Stimulated activated CD4-positive, alpha-beta T cell treated with anti-CD3 and anti-CD28 coated beads, Interleukin-1b, Interleukin-23, amount 100 ng/mL, for 4 hours (primary cell): ENCODE measurements at places on chromosomes 12 and 14.
A peak's percentile ranks its signal among the peaks of the same experiment; 100 is the strongest.

- no peak for DNase-seq
Measured at GRCh38 chr14:104527857-104528459, 51.6 kb upstream of the C14orf180 start.

DNA sequence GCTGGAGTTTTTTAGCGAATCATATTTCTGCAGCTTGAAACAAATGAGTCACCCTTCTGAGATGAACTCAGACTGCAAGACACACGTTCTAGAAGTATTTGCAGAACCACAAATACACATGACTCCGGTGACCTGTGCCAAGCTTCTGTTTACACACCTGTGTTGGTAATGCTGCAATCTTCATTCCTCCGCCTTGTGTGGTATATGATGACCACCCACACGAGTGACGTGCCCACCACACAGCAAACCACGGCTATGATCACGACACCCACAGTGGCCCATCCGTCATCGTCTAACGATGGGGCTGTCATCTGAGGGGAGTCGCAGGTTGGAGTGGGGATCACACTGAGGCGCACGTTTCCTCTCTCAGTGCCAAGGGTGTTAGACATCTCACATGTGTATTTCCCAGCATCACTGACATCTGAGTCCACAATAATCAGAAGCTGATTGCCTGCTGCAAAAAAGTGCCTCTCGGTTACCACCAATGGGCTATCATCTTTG, 43.0 kb downstream of the LRIG3 start:
- no peak for DNase-seq

DNA sequence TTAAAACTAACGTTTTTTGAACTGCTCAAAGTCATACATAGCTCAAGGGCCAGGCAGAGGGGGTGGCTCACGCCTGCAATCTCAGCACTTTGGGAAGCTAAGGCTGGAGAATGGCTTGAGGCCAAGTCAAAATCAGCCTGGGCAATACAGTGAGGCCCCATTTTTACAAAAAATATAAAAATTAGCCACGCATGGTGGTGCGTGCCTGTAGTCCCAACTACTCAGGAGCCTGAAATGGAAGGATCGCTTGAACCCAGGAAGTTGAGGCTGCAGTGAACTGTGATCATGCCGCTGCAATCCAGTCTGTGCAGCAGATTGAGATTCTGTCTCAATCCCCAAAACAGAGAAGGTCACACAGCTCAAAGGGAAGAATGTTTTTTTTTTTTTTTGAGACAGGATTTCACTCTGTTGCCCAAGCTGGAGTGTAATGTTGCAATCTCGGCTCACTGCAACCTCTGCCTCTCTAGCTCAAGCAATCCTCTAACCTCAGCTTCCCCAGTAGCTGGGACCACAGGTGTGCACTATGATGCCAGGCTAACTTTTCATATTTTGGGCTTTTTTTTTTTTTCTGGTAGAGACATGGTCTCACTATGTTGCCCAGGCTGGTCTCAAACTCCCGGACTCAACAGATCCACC, 2.9 kb downstream of the RBM23 start:
- no peak for DNase-seq

GRCh38 chr12:122412851-122413433, 9.5 kb downstream of the CLIP1 start:
- no peak for DNase-seq

DNA sequence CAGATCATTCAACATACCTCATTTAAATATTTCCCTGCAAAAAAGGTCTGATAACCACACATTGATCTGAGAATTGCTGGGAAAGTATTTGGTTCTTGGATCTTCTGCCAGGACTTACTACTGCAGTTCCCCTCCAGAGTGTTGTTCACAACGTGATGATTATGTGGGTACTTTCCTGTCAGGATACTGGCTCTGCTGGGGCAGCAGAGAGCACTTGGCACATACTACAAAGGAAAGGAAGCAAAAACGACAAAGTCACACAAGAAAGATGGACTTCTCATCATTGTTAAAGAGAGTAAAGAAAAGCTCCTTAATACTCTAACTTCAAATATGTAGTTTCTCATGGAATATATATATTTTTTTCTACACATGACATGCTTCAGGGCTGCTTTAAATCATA, 11.5 kb downstream of the GNS start:
- DNase-seq: no peak

DNA sequence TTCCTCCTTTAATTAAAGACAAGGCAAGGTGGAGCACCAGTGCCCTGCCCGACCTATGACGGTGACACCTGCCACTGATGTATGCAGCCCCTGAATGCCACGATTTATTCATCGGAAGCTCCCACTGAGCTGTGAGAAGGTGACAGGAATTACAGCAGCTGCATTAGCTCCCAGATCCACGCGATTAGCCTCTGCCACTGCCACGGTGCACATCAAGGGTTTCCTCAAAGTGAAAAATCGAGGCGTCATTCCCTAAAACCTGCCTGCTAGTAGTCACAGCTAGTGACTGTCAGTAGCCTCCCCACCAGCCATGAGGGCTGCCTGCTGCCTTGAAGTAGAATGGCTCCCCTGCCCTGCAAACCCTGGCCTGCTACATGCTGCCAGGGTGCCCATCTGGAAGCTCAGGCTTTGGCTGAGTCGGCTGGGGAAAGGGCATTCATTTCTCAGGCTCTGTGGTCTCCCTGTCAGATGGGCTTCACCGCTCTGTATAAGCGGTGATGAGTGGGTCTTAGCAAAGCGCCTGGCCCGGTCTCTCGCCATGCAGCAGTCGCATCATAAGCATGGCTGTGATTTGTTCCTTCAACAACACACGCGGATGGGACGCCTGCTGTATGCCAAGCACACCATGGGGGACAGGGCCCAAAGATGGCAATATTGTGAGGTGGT, 8.2 kb upstream of the BCL11B start:
- DNase-seq: no peak

- peak; percentile 65 for DNase-seq
Measured at GRCh38 chr14:81464253-81465002, 64.3 kb upstream of the STON2 start.

- DNase-seq: no peak
Measured at GRCh38 chr12:12537421-12537820, 25.2 kb downstream of the DUSP16 start.

DNA sequence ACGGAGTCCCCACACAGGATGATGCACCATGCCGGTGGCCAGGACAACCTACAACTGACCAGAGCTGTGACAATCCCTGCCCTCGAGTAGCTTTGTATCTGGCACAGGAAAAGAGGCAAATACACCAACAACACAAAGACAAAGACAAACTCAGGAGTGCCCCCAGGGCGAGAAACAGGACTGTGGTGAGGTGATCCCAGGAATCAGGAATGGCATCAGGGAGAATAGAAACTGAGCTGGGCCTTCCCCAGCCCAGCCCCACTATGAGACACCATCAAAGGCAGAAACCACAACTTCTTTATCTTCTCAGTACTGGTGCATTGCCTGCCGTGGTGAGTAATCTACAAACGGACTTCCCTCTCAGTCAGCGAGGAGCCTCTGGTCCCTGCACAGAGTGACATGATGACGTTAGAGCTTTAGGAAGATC, 157.7 kb downstream of the TTC7B start:
- no peak for DNase-seq

- no peak for DNase-seq
Measured at GRCh38 chr12:113524495-113524894, 52.8 kb upstream of the LHX5 start.

DNA sequence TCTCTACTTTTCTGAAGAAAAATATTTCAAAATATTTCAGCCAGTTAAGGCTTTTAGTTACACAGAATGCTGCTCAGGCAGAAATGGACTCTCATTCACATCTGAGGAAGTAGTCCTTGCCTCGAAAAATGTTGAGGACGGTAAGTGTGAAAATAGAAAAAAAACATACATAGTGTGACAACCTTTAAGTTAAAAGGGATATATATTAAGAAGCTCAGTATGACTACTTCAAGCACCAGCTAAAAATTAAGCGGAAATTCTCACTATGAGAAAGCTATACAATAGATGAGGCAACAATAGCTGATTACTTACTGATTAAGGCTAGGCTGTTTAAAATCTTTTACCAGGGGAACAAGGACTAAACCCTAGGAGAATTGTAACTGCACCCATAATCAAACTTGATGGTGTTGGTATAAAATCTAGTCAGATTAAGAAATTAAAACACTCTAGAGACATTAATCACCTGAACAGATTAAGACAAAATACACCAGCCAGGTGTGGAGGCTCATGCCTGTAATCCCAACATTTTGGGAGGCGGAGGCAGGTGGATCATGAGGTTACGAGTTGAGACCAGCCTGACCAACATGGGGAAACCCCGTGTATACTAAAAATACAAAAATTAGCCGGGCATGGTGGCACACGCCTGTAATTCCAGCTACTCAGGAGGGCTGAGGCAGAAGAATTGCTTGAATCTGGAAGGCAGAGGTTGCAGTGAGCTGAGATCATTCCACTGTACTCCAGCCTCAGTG, 53.9 kb downstream of the HNRNPC start:
- no peak for DNase-seq

DNA sequence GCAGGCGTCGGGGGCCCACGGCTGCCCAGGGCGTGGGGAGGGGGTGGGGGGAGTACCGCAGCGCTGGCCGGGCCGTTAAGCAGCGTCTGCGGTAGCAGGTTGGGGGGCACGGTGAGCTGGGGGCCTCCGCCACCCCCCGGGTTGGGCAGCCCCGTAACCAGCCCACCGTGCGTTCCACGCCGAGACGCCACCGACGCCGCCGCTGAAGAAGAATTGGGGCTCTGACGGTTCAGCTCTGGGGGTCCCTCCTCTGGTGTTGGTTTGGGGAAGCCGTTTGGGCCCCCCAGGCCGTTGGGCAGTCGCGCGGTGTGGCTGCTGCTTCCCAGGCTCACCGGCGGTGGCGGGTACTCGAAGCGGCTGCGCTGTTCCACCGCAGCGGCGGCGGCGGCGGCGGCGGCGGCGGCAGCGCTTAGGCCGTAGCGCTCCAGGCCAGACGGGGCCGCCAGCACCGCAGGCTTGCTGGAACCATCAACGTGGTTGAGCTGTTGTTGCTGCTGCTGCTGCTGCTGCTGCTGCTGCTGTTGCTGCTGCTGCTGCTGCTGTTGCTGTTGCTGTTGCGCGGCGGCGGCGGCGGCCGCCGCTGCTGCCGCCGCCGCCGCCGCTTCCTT, 1.5 kb downstream of the IRF2BPL start:
- peak; percentile 49 for DNase-seq

DNA sequence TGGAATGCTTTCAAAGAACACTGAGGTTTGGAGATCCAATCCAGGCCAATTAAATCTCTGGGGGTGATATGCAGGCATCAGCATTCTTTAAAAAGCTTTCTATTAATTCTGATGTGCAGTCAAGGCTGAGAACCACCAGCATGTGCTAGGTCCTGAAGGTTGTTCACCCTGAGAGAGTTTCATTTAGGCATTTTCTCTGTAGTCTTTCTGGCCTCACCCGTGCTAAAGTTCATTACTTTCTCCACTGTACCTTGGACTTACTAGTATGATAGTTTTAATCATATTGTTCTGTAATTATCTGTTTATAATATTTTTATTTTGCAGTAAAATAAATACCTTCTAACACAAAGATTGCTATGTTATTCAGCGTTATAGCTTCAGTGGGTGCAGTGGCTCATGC, 32.9 kb downstream of the SOS2 start:
- DNase-seq: no peak

GRCh38 chr12:13539051-13539450, 342.5 kb downstream of the EMP1 start:
- DNase-seq: no peak

- DNase-seq: no peak
Measured at GRCh38 chr14:64641760-64642159, 62.5 kb upstream of the PLEKHG3 start.
